ENCODE measurements at places on chromosomes 1 and 21.

DNA sequence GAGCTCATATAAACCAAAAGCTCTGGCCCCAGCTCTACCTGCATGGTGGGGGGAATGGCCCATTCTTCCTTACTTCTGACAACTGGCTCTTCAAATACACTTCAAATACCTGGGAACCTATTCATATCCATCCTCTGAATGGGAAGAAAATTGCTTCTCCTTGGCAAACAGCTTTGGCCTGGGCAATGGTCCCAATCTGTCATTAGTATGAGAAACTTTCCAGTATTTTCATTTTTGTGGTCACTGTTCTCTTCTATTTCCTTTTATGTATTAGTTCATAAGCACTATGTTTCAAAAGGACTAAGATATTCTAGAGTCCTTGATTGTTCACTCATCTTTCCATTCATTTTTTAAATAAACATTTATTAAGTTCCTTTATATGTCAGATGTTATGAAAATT lies 5.2 kb upstream of the HSD3B2 start:
- DNase-seq: no peak

DNA sequence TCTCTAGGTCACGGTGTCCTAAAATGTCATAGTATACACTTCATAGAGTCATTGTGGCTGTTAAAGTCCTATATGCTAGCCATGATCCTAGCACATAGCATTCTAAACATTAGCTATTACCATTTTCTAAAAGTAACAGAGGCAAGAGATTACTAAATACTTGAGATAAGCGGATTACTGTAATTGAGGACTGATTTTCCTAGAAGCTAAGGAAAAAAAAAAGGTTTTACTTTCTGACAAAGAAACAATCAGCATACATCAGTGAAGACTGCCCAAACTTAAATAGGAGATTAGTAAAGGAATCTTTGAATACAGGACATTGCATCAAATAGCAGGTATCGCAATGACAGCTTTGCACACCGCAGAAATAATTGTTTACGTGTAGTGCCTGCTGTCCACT lies 91.3 kb upstream of the HNRNPU start:
- DNase-seq: no peak

DNA sequence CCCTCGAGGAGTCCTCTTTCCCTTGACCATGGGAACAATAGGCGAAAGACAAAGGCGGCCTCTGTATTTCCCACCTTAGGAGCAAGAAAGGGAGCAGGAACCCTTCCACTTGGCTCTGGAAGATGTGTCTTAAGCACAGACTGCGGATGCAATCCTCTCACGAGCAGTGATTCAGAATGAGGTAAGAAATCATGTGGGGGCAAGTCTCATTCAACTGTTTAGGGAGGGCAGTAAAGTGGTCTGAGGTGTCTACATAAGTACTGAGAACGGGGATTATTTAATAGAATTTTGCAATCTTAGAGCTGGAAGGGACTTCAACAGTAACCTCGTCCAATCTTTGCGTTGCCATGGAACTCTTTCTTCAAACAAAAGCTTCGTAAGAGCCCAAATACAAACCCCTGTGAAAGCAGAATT lies 1.6 kb upstream of the DYRK3 start:
- DNase-seq: no peak

DNA sequence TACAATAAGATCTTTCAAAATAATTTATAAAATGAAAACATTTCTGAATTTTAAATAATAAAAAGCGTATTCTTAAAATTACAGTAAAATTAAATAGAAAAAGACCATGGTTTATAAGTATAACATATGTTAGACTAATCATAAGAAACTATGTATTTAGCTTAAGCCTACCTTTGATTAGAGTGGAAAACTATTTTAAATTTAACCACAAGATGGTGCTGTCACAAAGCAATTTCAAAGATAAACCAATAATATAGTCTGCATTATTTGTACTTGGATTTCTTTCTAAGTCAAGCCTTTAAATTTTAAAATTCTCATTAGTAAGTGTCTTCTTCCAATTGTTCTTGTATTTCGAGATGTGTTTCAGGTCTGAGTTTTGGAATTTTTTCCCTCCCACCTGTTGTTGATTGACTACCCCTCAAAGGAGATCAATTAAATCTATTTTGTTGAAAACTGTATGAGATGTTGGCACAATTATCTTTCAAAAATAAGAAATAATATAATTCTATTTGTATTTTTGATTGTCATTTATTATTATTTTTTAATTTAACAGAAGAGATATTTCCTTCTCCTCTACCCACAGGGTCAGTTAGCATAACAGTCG lies 459.8 kb downstream of the KCNT2 start:
- no peak for DNase-seq

DNA sequence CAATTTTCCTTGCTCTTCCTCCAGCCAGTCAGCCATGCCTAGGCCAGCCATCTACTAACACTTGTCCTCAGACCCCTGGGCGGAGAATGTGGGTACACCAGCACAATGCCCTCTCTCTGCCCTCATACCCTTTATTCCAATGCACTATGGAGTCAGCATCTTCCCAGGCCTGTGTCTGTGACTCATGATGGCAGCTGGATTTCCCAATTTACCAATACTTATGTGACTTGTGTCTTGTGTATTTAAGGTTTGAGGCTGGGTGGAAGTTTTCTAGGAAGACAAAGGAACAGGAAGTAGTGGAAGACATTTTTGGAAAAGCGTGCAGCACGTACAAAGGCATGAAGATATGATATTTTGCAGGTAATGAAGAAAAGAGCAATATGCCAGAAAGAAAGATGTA lies 114.3 kb downstream of the NMNAT2 start:
- no peak for DNase-seq

DNA sequence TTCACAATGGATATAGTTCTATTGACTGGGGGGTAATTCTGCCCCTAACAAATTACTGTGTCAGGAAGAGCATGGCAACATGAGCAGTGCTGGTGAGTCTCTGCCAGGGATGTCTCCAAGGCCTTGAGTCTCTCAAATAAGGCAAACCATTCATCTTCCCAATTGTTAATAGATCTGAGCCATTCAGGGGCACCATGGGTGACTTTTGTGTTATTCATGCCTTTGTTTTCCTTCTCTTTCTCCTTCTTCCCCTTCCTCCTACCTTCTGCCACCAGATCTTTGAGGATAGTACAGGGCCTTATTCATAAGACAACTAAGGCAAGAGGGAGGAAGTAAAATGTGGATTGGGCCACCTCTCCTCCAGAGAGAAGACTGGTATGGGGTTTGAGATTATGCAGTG lies at the start of gene RGSL1:
Gene RGSL1, plus strand, starts transcription at position 60 of the 400 bp plus-strand sequence. Its CDS starts 20 bp downstream, at position 80.
- no peak for DNase-seq

GRCh38 chr1:6245086-6245868 lies 1.3 kb downstream of the HES3 start:
- DNase-seq: peak; percentile 95

DNA sequence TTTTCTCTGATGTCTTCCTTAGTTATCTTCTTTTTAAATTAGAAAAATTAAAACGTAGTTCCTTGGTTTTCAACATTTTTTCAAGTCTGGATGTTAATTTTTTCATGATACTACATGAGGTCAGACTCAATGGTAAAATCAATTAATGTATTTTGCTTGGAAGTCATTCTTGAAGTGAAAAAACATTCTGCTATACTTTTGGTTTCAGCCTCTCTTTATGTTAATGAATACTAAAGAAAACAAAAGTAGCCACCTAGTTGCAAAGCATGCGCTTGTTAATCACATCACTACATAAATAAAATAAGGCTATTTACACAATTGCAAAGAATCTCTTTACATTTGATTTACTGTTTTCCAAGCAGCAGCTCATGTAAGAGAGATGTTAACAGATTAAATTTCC lies 170.4 kb downstream of the LIPI start:
- DNase-seq: no peak

GRCh38 chr1:157704878-157705277 lies 4.3 kb upstream of the FCRL3 start:
- DNase-seq: no peak

DNA sequence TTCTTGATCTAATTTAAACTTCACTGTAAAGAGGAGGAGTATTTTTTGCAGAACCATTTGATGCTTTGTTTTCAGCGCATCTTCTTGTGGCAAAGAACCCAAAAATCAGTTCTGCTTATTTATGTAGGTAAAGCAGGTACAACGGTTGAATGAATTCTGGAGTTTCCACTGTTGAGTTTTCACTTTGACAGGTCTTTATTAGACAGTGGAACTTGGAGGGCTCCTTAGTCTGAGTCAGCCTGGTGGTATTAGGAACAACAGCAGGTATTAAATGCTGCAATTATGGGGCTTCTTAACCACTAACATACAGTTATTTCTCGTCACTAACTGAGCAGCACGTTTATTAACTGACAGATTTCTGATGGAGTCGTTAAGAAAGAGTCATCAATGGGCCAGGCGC lies 1.2 kb downstream of the LRIG2 start:
- DNase-seq: no peak

- no peak for DNase-seq
Observed at GRCh38 chr1:234869182-234870019, 259.2 kb downstream of the TOMM20 start.

DNA sequence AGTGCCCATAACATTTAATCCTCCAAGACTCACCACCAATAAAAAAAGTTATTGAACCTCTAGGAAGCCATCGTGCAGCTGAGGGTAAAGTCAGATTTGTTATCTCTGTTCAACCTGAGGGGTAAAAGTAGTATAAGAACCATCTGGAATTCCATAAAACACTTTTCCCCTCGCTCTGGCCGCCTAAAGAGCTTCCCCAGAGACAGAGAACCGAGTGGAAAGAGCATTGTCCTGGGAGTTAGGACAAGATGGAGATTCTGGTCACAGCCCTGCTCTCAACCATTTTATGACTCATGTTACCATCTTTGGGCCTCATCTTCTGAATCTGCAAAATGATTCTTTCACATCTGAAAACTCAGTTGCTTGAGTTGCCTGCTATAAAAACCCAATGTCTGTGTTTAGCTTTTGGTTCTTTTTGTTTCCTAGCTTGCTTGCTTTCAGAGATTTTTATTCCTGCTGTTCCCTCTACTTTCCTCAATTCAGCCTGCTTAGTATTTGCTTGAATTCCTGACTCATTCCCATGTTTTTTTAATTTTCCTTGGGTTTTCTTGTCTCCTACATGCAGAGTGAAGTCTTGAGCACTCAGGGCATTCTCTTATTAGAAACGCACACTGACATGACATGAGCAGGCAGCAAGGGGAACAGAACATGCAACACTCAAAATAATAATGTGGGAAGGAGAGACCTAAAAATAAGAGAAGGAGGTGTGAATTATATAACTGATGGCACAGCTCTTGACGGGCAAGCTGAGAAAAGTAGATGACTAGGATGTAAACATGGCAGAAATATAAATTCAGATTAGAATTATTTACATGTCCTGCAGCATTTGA lies 1.7 kb downstream of the EPHX4 start:
- DNase-seq: no peak

DNA sequence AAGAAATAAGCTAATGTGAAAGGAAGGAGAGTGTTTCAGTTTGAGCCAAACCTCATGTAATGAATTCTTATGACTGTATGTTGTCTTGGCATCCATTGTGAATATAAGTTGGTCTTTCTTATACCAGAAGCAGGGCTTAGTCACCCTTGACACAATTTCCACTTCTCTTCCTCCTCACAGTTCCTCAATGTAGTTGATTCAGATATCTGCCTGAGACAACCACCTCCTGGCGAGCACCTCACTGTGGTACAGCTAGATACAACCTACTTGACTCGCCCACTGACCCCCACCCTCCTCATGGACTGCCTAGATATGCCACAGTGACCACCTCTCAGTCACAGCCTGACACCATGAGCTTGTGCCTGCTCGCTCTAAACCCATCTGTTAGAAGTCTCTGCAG lies 45.6 kb downstream of the KYAT3 start:
- no peak for DNase-seq
